ENCODE measurements at places on chromosomes 2 and 18. TPM values are rescaled to one million over a fixed set of nuclear protein-coding genes. Genes with fewer than 3 reads are reported as not detected.

Gene CBLN2
- total RNA-seq, result not detected

Gene GALNT14
- 1.1 TPM for total RNA-seq

DNA sequence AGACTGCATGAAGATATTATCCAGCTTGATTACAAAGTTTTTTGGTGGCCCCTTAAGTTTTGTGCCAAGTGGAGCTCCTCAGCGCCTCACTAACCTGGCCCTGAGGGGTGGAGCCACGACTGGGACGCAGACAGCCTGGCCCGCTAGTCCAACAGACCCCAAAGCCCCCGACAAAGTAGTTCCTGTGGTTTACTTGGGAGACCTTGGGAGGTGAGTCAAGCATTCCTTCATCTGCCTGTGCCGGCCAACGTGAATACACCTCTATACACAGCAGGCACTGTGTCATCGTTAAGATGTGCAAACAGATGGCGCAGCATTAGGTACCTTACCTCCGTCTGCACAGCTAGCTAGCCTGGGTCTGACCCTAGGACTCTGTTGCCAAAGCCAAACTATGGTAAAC, 55.0 kb upstream of the LAMA1 start:
- DNase-seq, result no peak

DNA sequence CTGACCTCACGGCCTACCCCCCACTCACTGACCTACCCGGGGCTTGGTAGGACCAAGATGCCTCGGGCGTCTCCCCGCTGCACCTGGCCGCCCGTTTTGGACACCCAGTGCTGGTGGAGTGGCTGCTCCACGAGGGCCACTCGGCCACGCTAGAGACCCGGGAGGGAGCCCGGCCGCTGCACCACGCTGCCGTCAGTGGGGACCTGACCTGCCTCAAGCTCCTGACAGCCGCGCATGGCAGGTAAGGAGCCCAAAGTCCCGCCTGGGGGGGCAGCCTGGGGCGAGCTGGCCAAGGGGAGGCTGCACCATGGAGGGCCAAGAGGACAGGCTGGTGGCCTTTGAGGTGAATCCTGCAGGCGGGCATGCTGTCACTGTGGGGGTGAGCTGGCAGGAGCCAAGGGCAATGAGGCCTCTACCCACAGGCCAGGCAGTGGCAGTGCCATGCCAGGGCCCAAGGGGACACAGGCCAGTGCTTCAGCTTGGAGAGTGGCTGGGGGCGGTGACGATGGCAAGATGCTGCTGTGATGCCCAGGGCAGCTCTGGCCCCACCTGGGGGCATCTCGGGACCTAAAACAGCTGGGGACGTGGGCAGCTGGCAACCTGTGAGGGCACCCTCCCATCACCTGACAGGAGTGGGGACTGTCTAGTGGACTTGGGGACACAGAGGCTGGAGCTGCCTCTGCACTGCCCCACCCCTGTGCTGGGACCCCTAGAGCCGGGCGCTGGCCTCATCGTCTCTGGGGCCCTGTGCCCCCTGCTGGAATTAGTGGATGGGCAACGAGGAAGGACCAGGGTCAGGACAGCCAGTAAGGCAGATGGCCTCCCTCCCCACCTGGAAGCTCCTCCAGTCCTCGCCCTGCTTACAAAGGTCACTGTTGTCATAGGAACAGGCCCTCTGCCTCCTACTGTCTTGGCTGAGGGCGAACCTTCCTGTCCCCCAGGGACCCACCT, 2.0 kb downstream of the ESPNL start:
- DNase-seq, result peak; percentile 52

Gene NUP35
- 12.2 TPM for total RNA-seq

Gene ZNF396
- total RNA-seq, result 1.6 TPM

Gene TCF23
- total RNA-seq, result not detected

Gene ZNF804A
- total RNA-seq, result not detected

GRCh38 chr2:150888337-150888736, 373.3 kb downstream of the RBM43 start:
- DNase-seq, result no peak

GRCh38 chr18:57422313-57422872, 12.8 kb upstream of the ONECUT2 start:
- peak; percentile 80 for DNase-seq

GRCh38 chr2:106554411-106554810, 67.2 kb downstream of the CD8B2 start:
- DNase-seq, result no peak

DNA sequence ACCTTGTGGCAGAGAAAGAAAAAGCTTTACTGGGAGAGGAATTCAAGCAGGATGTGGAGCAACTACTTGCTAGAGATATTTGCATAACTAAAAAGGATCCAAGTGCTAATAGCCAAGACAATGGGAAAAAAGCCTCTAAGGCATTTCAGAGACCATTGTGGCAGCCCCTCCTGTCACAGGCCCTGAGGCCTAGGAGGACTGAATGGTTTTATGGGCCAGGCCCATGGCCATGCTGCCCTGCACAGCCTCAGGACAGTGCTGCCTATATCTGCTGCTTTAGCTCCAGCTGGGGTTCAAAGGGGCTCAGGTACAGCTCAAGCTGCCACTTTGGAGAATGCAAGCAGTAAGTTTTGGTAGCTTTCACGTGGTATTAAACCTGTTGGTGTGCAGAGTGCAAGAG, 17.1 kb upstream of the MRPS5 start:
- DNase-seq, result no peak

DNA sequence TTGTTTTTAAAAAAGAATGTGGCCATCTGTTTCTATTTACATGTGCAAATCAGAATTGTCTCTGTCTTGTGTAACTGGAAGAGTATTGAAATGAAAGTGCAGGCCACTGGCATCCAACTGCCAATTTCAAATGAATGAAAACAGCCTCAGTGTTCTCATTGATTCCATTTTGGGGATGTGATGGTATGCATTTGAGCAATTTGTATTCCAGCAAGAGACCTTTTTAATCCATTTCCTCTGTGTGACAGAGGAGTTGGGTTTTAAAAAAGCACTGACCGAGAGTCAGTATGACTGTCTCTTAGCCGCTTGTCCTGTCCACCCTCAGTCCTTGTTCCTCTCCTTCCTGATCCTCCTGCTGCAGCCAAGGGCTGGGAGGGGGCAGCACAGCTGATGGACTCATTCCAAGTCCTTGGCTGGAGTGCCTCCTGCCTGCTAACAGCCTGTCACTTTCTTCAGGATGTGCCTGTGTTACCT, 50.0 kb downstream of the ASAP2 start:
- no peak for DNase-seq

GRCh38 chr2:9149388-9149660, 57.3 kb upstream of the ASAP2 start:
- no peak for DNase-seq

- DNase-seq, result no peak
Measured at GRCh38 chr2:29783666-29784065, 137.7 kb downstream of the ALK start.

Gene NEU2
- total RNA-seq, result not detected

Gene FAM124B
- total RNA-seq, result 0.56 TPM

Gene ST6GAL2
- total RNA-seq, result 2.4 TPM

- no peak for DNase-seq
Measured at GRCh38 chr2:31237348-31238017, 3.5 kb downstream of the EHD3 start.

- DNase-seq, result no peak
Measured at GRCh38 chr18:57121542-57122112, 25.3 kb upstream of the BOD1L2 start.

DNA sequence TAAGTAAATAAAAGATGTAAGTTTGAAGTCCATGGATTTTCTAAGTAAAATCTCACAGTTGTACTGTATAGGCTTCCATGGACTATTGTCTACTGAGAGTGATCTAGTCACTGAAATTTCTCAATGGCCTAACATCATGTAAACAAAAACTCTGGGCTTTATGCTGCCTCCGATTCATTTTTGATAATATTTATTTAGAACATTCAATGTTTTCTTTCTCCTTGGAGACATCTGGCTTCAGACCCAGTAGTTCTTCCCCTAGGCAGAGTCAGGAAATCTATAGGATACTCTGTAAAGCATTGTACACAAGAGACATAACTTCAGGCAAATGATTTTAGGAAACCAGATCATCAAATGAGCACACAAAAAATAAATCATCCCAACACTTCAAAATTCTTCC, 1208.6 kb upstream of the ZEB2 start:
- no peak for DNase-seq

DNA sequence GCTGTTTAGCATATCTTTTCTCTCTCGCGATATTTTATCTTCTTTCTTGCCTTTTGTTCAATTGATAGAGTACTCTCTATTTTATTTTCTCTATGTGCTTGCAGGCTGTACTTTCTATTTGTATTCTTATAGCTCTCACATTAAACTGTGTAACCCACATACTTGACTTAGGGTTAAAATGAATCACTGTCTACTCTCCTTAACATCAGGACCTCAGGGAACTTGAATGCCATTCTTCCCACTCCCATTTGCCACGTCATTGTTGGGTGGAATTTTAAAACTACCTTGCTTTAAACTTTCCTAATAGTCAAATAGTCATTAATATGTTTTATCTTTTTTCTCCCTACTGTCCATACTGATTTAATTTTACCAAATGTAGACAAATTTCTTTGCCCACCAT, 269.7 kb downstream of the ALPK2 start:
- no peak for DNase-seq

Gene LYG2
- not detected for total RNA-seq

All from right lobe of liver (tissue), 6 donors.